HTR-8/SVneo (cell line): ENCODE measurements at places on chromosomes 5 and 9.

- DNase-seq, result no peak
These were observed 60.0 kb downstream of the ABHD17B start for GRCh38 chr9:71850996-71851395.

DNA sequence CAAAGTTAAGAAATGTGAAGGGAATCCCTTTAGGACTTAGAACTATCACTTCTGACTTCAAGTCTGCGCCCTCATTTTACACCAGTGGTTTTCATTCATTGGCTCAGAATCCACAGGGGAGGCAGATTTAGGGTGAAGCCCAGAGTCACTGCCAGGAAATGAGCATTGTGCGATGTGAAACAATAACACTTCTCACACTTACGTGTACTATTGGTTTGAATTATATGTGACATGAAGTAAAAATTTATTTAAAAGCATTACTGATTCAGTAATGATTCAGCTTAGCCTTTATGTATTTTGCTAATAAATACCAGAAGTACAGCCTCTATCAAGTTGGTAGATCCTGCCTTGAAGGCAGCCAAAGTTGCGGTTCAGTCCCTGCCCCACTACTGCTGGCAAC is 98.6 kb downstream of the PAM start:
- no peak for DNase-seq

GRCh38 chr5:79505138-79505537 is 8.8 kb downstream of the HOMER1 start:
- no peak for DNase-seq

- DNase-seq, result no peak
These were observed 244.5 kb upstream of the VLDLR start for GRCh38 chr9:2377117-2377516.

DNA sequence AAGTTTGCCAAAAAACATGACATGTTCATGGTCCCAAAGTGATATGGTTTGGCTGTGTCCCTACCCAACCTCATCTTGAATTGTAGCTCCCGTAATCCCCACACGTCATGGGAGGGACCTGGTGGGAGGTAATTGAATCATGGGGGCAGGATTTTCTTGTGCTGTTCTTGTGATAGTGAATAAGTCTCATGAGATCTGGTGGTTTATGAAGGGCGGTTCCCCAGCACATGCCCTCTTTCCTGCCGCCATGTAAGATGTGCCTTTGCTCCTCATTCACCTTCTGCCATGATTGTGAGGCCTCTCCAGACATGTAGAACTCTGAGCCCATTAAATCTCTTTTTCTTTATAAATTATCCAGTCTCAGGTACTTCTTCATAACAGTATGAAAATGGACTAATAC is 322.1 kb downstream of the MED10 start:
- DNase-seq, result no peak

DNA sequence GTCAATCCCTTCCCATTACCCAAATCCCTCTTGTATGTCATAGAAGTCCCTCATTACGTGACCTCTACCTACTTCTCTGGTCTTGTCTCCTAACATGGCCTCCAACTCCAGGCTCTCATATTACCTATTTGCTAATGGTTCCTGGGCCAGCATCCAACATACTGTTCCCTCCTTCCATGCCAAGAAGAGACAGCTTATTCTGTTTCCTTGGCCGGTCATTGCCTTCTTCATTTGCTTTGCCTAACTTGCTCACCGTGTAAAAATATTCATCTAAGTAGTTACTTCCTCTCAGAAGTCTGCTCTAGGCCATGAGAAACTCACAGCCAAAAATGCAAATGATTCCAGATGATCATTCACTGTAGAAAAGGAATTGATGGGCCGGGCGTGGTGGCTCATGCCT is 8.9 kb upstream of the IL6ST start:
- no peak for DNase-seq

- no peak for DNase-seq
These were observed 15.5 kb downstream of the MEGF9 start for GRCh38 chr9:120698766-120699165.

- no peak for DNase-seq
These were observed 111.0 kb downstream of the CD180 start for GRCh38 chr5:67085616-67086015.

GRCh38 chr9:113633782-113634595 is 170.5 kb downstream of the RGS3 start:
- DNase-seq, result no peak

DNA sequence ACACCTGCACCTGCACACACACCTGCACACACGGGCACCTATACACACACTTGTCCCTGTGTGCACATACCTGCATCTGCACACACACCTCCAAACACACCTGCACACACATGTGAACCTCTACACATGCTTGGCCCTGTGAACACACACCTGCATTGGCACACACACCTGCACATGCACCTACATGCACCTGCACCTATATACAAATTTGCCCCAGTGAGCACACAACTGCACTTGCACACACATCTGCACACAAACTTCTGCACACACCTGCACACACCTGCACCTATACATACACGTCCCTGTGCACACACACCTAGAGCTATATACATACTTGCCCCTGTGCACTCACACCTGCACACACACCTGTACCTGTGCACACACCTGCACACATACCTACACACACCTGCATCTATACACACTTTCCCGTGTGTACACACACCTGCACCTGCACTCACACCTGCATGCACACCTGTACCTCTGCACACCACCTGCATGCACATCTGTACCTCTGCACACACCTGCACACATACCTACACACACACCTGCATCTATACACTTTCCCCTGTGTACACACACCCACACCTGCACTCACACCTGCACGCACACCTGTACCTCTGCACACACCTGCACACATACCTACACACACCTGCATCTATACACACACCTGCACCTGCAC is 21.5 kb upstream of the LPCAT1 start:
- DNase-seq, result no peak

DNA sequence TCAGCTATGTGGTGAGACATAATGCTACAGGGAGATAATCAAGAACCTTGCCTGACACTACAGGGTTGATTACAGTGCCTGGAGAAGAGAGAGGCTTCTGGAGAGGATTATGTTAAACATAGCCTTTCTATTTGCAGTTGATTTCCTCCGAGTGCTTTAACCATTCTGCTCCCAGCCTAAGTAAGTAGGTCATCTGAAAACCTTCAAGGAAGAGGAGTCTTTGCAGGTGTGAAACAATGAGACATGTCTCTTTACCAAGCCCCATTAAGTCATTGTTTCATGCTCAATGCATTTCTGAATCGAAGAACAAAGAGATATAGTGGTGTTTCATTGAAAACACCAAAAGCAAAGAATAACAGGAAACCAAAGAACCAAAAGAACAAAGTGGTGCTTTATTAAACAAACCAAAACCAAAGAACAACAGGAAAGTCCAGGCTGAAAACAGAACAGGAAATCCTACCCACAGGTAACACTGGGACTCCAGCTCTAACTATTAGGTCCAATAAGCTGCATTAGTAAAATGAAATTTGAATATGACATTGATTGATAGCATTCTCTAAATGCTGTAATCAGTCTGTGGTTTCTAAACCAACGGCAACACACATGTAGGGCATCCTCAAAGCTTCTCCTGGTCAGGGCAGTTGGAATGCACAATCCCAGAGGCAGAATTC is 113.3 kb upstream of the SPATA31D4 start:
- no peak for DNase-seq

DNA sequence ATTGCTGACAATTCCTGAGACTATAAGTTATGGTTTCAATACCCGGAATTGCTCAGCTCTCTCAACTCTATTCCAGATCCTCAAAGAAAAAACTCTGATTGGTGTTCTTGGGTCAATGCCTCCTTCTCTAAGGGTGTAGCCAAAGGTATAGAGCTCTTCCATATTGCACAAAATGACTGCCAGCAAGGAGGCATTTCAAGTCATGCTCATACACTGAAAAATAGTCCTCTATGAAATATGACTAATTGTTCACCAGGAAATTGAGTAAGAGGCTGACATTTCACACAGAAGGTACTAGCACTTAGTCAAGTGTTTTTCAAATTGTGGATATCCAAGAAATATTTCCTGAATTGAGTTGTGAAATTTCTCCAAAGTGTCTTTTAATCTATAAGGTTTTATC is 111.1 kb upstream of the KLF9 start:
- no peak for DNase-seq

- DNase-seq, result no peak
These were observed 365.1 kb upstream of the PRR16 start for GRCh38 chr5:120098902-120099535.
